T-cell (primary cell): ENCODE measurements at places on chromosomes 1 and 21.

GRCh38 chr1:210727709-210728108, 399.0 kb downstream of the HHAT start:
- DNase-seq, result no peak

- DNase-seq, result no peak
Observed at GRCh38 chr1:190663962-190664361, 186.3 kb upstream of the BRINP3 start.

DNA sequence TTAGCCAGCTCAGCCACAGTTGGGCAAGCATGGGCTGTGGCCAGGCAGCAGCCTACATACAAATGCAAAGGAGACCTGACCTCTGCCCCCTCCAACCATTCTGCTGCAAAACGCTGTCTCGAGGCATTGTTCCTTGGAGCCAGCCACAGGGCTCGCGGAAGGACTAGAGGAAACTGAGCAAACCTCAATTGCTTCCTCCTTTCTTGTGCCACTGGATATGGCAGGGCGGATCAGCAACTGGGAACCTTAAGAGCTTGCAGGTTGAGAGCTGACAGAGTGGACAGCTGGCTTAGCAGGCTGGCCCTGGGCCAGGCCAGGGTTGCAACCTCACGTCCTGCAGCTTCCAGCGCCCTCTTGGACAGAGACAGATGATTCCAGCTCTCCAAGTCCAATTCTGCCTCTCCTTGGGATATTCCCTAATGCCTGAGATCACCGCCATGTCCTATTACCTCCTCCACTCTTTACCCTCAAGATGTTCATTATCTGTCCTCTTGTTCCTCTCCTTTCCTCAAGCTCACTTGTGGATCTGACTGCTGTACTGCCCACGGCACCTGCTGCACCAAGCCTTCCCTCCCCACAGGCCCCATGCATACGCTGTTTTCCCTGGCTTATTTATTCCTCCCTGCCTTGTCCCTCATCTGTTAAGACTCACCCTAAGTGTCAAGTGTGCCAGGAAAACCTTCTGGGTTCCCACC, 67.5 kb downstream of the SDC3 start:
- no peak for DNase-seq

DNA sequence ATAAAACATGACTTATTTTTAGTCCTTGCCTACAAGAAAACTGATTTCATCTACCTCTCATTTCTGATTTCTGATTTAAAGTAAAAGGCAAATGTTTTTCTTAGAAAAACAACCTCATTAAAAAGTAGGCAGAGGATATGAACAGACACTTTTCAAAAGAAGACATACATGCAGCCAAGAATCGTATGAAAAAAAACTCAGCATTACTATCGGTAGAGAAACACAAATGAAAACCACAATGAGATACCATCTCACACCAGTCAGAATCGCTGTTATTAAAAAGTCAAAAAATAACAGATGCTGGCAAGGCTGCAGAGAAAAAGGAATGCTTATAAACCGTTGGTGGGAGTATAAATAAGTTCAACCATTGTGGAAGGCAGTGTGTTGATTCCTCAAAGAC, 16.2 kb downstream of the ODR4 start:
- DNase-seq, result no peak

GRCh38 chr1:204846546-204846945, 24.1 kb upstream of the NFASC start:
- no peak for DNase-seq

DNA sequence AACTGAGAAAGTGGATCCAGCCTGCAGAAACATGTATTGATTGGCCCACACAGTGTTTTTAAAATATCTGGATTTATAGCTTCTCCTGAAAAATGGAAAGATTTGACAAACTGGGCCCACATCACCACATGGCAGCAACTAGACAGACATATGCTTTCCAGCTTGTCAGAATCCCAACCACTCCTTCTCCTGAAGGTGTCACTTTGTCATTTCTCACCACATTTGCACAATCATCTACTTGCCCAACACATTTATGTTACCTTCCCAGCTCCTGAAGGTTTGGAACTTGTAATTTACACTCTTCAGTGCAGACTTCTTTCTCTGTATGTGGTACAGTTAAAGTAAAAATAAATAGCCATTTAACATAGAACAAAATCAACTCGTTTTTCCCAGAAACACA, 126.1 kb upstream of the KIAA1614 start:
- no peak for DNase-seq

- no peak for DNase-seq
Observed at GRCh38 chr1:10387677-10388386, 11.0 kb upstream of the PGD start.

GRCh38 chr1:109878531-109879104, 32.0 kb upstream of the CSF1 start:
- no peak for DNase-seq

DNA sequence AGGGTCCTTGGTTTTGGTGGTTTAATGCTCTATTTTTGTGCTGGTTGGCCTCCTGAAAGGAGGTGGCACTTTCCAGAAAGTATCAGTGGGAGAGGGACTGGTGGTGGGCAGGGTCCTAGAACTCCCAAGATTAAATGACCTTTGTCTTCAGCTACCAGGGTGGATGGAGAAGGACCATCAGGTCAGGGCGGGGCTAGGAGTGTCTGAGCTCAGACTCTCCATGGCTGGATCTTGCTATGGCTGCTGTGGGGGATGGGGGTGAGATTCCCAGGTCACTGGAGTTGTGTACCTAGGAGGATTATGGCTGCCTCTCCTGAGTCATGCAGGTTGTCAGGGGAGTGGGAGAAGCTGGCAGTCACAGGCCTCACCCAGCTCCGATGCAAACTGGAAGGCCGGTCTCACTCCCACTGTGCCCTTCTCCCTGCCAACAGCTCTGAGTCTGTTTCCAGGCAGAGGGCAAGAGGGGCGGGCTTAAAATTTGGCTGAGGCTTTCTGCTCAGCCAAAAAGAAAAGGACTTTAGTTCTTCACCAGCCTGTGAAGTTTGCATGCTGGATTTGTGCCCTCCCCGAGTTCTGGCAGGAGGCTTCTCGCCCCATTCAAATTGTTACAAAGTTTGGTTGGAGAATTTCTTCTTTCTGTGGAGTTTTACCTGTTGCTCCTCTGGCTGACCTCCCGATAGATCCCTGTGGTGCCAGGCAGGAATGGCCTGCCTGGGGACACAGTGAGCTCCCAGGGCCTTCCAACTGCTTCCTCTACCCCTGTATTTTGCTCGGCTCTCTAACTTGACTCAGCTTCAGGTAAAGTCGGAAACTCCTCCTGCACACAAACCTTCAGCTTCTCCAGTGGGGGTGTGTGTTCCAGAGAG, 13.1 kb upstream of the KYAT3 start:
- DNase-seq, result no peak

- no peak for DNase-seq
Observed at GRCh38 chr1:169090308-169090899, 16.1 kb upstream of the ATP1B1 start.
